ENCODE measurements at places on chromosomes 7 and 10.

GRCh38 chr7:56007891-56008290 lies 43.4 kb downstream of the PSPH start:
- DNase-seq = no peak

GRCh38 chr10:17616403-17617030 lies 657 bp downstream of the HACD1 start:
- DNase-seq = no peak

- DNase-seq = no peak
These were observed 163.8 kb downstream of the SVIL start for GRCh38 chr10:29470843-29471543.

DNA sequence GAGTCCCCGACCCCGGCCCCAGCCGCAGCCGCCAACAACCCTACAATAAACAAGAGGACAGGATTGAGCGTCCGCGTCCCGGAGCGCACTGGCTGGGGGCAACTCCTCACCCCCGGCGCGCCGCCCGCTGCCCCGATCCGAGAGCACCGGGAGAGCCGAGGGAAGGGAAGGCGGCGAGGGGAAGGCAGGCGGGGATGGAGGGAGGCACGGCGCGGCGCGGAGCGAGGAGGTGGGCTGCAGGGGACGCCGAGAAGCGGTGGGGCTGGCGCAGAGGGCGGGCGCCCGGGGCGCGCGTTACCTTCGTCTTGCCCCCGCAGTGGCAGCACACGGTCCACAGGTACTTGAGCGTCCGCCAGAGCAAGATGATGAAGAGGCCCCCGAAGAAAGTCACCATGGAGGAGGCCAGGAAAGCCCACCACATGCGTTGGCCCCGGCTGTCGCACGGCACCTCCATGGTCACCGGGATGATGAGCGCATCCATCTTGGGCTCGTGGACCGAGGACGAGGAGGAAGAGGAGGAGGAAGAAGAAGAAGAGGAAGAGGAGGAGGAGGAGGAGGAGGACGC lies 559 bp downstream of the KCNMA1 start:
- DNase-seq = no peak

GRCh38 chr10:86023931-86024280 lies 342.7 kb downstream of the GRID1 start:
- no peak for DNase-seq

DNA sequence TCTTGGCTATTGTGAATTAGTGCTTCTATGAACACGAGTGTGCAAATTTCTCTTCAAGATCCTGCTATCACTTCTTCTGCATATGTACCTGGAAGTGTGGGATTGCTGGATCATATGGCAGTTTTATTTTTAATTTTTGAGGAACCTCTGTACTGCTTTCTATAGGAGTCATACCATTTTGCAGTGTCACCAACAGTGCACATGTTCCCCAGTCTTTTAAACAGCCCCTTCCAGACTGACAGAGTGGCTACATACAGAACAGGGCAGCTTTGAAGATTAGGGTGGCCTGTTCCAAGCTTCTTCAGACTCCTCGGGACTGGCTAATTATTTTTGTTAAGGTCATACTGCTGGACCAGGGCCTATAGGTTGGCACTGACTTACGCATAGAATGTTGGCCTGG lies 82.9 kb downstream of the AUTS2 start:
- DNase-seq = no peak

DNA sequence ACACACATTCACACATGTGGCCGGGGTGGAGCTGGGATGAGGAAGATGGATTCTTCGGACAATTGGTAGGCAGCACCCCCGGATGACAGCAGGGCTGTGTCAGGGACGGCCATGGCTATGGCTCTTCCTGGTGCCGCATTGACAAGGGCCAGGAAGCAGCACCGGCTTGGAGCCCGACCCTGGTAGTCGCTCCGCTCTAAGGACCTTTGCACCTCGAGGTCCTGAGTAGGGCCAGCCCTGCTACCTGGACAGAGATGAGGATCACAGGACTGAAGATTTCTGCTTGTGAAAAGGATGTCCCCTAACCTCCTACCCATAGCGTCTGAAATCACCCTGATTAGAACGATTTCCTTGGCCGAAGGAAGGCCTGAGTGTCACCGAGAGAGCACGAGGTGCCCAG lies 134.1 kb downstream of the ADARB2 start:
- no peak for DNase-seq

- DNase-seq = no peak
These were observed 50.8 kb downstream of the PHYHIPL start for GRCh38 chr10:59227136-59227673.

- DNase-seq = no peak
These were observed 568.3 kb downstream of the INHBA start for GRCh38 chr7:41134300-41135255.

- no peak for DNase-seq
These were observed 367.8 kb upstream of the NUPR2 start for GRCh38 chr7:56483861-56484550.

DNA sequence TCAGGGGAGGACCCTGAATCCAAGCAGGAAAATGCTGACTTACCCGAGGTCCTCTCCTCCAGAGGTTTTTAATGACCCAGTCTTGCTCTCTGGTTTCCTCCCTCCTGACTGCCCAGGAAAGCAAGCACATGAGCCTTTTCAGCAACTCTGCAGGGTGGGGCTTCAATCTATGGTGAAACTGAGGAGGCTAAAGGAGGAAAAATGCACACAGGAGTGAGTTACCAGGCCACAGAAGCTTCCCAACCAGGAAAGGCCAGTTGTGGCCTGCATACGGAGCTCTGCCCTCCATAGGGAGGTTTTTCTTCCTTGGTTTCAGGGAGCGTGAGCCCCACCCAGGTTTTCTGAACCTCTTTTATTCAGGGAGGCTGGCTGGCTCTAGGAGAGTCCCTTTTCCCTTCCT lies 14.1 kb upstream of the DLG5 start:
- DNase-seq = no peak

DNA sequence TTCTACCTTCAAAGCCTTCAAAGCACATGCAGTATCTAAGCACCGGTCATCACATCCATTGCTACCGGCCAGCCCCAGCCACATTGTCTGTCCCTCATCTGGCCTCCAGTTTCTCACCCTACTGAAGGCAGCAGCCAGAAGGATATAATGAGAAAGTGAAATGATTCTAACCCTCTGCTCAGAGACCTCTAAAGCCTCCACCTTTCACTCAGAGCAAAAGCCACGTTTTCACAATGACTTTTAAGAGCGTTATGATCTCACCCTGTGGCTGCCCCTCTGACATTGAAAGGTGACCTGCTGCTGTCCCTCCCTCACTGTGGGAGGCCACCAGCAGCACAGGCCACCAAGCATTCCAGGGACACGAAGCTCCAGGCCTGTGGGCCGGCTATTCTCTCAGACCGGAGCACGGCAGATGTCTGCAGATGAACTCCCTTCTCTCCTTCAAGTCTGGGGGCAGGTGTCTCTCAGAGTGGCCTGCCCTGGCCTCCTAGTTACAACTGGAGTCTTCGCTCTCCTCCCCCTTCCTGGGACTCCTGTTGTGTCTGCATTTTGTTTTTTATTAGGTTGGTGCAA lies 94.9 kb upstream of the EEPD1 start:
- DNase-seq = no peak

DNA sequence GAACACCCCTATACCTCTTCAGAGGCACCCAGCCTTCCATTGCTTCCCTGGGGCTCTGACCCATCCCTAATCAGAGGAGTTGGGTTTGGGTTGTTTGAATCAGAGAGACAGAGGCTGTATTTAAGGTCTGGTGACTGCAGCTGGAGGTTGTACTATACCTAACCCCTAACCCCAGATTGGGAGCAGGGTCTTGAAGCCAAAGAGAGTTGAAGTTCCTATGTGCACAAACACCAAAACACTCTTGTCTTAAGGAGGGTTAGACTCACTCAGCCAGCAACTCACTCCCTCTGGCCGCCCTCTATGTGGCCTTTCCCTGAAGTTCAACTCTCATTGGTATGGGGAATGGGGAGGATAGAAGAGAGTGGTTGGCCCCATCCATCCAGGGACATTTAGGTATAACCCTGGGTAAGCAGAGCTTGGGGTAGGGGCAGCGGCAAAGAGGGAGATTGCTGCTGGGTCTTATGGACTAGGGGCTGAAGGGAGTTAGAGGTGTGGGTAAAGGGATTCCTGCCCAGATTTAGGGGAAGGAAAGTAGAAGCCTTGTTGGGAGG lies 80.0 kb downstream of the PAX2 start:
- DNase-seq = no peak

DNA sequence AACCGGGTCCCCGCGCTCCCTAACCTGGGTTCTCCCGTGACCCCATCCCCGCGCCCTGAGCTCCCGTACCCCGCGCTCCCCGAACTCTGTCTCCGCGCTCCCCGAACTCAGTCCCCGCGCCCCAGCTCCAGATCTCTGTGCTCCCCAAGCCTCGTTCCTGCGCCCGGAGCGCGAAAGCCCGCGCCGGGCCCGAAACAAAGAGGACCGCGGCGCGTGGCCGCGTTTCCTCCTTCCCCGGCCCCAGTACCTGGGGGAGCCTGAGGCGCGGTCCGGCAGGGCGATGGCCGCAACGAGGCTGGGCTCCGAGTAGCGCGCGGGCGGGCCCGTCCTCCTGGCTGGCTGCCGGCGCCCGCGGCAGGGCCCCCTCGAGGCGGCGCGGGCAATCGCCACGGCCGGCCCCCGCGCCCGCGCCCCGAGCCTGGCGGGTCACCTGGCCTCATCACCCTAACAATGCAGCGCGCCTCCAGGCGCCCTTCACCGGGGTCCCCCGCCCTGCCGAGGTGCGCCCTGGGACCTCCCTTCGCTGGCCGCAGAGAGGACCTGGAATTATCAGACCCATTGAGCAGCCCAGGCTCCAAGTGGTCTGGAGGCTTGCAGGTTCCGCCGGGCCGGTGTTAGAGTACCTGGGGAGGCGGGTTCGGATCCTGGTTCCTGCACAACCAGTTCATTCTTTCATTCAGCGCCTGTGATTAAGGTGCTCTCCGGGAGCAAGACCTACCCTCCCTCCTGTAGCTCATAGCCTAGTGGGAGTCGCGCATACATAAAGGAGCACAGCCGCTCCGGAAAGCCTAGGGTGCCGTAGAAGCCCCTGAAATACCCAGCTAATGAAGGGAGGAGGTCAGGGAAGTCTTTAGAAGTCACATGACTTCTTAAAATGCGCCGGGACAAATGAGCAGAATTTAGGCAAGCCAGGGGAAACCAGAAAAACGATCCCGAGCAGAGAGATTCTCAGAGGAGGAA lies at the start of gene TNS3:
TNS3 (minus strand) TSS at position 308 of the 960 bp plus-strand sequence. CDS start 142,475 bp downstream, outside the sequence.
- DNase-seq = no peak

- DNase-seq = no peak
These were observed 327.1 kb downstream of the PRPF18 start for GRCh38 chr10:13913897-13914296.

GRCh38 chr7:158094671-158095226 lies 492.9 kb downstream of the PTPRN2 start:
- DNase-seq = no peak

DNA sequence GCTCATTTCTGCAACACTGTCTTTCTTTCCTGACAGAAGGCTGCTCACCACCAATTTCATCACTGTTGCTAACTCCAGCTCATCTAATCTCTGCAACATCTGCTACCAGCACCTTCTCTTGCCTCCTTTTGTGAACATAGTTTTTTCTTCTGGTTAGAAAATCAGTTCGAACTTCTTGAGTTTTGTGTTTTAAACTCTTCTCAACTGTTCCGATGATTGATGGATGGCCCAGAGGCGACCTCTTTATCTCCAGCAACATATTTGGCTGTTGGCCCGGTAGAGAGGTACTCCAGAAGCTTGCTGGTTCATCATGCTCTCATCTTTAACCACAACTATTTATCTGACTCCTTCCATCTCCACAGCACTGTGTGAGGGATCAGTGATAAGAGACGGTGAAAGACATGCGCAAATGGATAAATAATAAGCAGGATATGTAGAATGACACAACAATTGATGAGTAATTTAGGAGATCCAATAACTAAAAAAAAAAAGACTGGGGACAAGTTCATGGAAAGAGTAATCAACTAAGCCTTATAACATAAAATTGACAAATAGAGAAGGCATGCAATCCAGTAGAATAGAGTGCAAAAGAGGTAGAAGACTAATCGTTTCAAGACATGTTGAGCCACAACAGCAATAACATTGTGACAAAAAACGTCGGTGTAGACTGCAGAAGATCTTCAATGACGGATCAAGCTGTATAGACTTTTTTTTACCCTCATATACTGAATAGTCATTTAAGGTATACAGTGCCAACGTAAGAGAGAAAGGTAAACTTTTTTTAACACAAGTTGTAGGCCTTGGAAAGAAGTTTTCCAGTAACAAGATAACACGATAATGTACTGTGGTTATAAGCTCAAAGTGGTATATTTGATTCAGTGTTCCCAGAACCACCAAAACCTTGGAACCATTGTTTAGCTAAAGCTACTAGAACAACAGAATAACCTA lies 152.2 kb downstream of the CRPPA start:
- DNase-seq = no peak

GRCh38 chr7:96827701-96828100 lies 118.1 kb upstream of the SEM1 start:
- DNase-seq = no peak

DNA sequence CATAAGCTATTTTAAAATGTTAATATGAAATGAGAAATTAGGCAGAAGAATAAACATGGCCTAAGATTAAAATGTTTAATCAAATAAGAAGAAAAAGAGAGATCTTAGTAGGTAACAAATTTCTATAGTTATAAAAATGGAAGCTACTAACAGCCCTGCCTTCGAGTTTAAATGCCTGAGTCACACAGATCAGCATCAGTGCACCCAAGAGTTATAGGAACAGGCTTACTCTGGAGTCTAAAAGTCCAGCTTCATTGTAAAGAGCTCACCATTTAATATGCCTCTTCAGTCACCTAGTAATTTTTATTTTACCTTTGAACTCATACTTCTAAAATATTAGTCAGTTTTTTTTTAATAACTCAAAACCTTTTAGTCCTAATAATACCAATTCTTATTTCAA lies 52.6 kb downstream of the BRI3 start:
- no peak for DNase-seq

GRCh38 chr10:78634835-78635234 lies 433.9 kb upstream of the ZMIZ1 start:
- no peak for DNase-seq

GRCh38 chr10:48737886-48738285 lies 53.2 kb downstream of the WDFY4 start:
- DNase-seq = no peak

DNA sequence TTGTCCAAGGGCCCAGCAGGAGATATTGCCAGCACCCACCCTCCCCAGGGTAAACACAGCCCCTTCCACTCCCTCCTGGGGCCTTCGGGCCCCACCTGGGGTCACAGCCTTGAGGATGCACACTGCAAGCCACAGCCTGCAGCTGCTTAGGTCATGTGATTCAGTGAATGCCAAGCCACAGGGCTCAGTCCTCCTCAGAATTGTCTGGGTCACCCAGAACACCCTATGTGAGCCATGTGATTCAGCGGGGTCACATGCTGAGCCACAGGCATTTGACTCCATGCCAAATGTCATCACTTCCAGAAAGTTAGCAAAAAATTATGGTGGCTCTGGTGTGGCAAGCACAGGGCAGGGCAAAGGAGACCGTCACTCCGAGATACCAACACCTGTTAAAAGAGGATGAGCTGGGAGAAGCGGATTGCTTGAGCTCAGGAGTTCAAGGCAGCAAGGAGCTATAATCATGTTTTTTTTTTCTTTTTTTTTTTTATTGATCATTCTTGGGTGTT lies 17.2 kb upstream of the PSAP start:
- no peak for DNase-seq

DNA sequence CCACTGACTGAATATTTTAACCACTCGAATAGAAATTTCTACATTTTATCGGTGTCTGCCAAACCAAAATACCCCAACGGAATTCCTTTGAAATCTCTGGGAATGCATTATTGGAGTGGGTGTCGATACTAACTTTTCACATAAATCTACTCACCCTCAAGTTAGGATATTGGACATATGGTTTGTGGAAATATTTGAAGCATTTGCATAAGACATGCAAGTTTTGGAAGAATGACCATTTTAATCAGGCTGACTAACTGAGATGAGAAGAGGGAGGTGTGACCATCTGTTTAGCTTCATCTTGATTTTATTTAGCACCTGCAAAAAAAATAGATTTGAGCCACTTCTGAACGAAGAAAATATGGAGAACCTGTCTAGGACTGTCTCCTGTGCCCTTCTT lies 61.2 kb downstream of the KLF6 start:
- no peak for DNase-seq

All from activated T-cell treated with anti-CD3 and anti-CD28 coated beads for 4 hours (primary cell).